HTR-8/SVneo (cell line): ENCODE measurements at places on chromosomes 7 and 10.

GRCh38 chr10:126052171-126052570 is 155.8 kb downstream of the FANK1 start:
- DNase-seq: no peak

DNA sequence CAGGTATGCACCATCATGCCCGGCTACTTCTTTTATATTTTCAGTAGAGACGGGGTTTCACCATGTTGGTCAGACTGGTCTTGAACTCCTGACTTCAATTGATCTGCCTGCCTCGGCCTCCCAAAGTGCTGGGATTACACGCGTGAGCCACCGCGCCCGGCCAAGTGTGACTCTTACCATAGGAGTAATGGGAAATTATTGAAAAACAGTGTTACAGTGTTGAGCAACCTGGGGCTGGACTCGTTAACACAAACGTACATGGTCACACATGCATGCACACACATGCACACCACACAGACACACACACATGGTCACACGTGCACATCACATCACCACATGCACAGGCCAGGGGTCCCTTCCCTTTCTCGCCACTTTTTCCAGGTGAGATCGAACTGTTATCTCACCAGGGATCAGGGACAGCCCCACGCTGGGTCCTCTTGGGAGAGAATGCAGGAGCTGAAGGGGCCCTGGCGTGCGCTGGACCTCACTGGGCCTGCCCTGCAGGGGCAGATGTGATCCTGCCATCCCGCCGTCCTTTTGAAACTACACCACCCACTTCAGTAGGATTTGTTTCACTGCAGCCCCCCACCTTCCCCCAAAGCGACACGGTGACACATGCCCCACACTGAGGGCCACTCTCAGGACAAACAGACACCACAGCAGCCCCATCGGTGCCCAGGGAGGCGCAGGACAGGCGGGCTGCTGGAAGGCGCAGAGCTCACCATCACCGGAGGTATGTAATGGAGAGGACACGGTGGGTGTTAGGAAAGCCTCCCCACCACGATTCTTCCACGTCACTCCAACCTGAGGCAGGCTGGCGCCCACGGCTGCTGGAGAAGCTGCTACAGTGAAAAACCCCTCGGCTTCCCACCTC is 10.2 kb downstream of the RADIL start:
- DNase-seq: no peak

DNA sequence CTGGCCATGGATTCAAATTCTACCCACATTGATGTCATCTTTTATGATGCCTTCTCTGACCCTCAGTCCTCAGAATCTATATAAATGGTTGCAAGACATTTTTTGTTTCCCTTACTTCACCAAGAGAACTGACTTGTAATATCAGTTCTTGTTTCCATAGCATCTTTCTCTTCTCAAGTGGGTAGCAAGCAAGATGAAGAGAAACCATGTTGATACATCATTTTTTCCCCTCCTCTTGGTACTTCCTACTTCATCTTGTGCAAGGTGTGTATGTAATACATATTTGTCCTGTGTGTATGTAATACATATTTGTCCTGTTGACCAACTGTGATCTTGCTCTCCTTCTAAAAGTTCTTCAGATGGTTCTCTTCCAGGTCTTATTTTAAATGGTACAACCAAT is 348.6 kb downstream of the PTEN start:
- no peak for DNase-seq

DNA sequence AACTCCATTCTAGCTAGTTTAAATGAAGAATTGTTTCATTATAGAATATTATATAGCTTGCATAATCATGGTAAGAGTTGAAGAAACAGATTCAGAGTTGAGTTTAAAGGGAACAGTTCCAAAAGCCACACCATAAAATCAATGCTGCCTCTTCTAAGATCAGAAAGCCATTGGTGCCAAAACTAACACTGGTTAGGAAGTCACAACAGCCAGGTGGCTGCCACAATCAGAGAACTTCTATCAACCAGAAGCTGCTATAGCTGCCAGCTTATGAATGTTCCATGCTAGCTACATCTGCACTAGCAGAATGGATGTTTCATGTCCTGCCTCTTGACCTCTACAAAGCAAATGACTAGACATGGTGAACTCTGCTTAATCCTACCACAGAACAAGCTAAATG is 583.1 kb upstream of the LRRN3 start:
- DNase-seq: no peak

DNA sequence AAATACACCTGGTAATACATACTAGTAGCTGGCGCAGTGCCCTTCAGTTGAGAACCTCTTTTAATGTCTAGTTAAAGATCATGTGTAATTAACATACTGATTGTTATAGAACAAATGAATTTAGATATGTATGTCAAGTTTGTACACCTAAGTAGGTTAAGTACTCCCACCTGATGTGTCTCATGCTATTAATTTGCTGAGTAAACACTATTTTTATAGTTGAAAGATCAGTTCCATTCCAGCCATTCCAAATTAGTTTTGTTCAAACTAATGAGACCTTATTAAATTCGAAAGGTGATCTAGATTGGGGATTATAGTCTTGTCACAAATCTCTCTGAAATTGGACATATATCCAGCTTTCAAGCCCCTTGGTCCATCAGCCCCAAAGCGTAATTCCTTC is 710.0 kb downstream of the LRMDA start:
- no peak for DNase-seq

GRCh38 chr7:98211221-98211675 is at the start of gene BHLHA15:
Gene BHLHA15 (plus strand): TSS chr7:98211439. CDS start chr7:98212310, 871 bp downstream.
- peak; percentile 19 for DNase-seq

- no peak for DNase-seq
Observed at GRCh38 chr10:58356756-58357155, 21.9 kb downstream of the UBE2D1 start.
